ENCODE measurements at places on chromosomes 4 and X.

GRCh38 chrX:15849555-15849954 lies 5.1 kb downstream of the AP1S2 start:
- H3K4me1 ChIP-seq, result no peaks in the 10 kb centered on the region

- H3K4me1 ChIP-seq, result no peaks in the 10 kb centered on the region
- no peaks in the 10 kb centered on the region for H3K27me3 ChIP-seq
- DNase-seq, result no peak
These were observed 97.1 kb upstream of the ANK2 start for GRCh38 chr4:112952313-112952700.

GRCh38 chr4:125276811-125277210 lies 37.9 kb upstream of the FAT4 start:
- no peak for DNase-seq
- H3K36me3 ChIP-seq, result no peaks in the 10 kb centered on the region
- no peak overlapping the region for H3K27ac ChIP-seq

- H3K36me3 ChIP-seq, result no peaks in the 10 kb centered on the region
- H3K4me1 ChIP-seq, result peaks cover 10% of the 10 kb centered on the region
- peak overlapping the region; percentile 6 for H3K27ac ChIP-seq
- no peak overlapping the region for H3K4me3 ChIP-seq
- DNase-seq, result no peak
These were observed 40.2 kb upstream of the TMEM154 start for GRCh38 chr4:152719801-152720556.

DNA sequence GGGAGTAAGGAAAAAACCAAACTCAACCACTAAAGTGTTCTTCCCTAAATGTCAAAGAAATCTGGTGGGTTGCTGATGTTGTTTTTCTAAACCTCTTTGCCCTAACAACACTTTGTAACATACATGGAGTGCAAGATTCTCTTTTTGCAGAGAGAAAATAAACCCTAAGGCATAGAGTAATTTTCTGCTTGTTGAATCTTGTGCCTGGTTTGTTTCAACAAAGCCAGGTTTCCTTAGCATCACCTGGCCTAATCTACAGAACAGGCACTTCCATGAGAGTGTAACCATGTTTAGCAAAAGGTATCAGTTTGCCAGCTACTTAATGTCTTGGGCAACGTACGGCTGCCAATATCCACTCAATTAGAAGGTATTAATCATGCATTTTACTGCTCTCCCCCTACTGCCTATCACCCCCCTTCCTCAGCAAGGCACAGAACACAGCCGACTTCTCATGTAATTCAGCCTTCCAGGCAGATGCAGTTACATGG lies 219.2 kb downstream of the MAML3 start:
- H3K36me3 ChIP-seq, result no peaks in the 10 kb centered on the region
- no peak for DNase-seq
- H3K4me3 ChIP-seq, result no peak overlapping the region
- no peaks in the 10 kb centered on the region for H3K4me1 ChIP-seq

DNA sequence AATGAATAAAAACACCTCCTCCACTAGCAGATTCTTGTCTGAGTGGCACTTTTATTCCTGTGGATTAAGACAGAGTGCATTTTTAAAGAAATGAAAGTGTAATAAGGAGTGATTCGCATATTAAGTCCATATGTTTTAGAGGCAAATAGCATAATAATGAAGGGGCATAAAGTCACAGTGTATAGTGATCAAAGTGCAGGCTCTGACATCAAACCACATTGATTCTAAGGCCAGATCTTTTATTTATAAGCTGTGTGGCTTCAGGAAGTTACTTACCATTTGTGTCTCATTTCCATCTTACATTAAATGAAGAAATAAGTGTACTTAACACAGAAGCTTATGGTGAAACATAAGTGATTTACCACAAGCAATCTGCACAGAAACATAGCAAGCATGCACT lies 332.8 kb downstream of the GASK1B start:
- H3K4me3 ChIP-seq, result no peak overlapping the region
- no peaks in the 10 kb centered on the region for H3K4me1 ChIP-seq
- H3K27me3 ChIP-seq, result no peaks in the 10 kb centered on the region
- no peak overlapping the region for H3K27ac ChIP-seq
- DNase-seq, result no peak

GRCh38 chr4:53000560-53000959 lies 138.4 kb downstream of the RASL11B start:
- no peak overlapping the region for H3K27ac ChIP-seq
- H3K27me3 ChIP-seq, result no peaks in the 10 kb centered on the region
- H3K4me1 ChIP-seq, result peaks cover 4% of the 10 kb centered on the region
- DNase-seq, result no peak
- no peaks in the 10 kb centered on the region for H3K36me3 ChIP-seq

- H3K4me3 ChIP-seq, result no peak overlapping the region
- no peak overlapping the region for H3K27ac ChIP-seq
- no peak for DNase-seq
- no peaks in the 10 kb centered on the region for H3K36me3 ChIP-seq
These were observed 873.2 kb downstream of the RPA4 start for GRCh38 chrX:97756879-97757278.

GRCh38 chr4:8662776-8663175 lies 70.2 kb downstream of the CPZ start:
- peak; percentile 12 for DNase-seq
- no peak overlapping the region for H3K27ac ChIP-seq
- no peaks in the 10 kb centered on the region for H3K36me3 ChIP-seq
- H3K4me3 ChIP-seq, result no peak overlapping the region
- no peaks in the 10 kb centered on the region for H3K4me1 ChIP-seq
- peaks cover 33% of the 10 kb centered on the region for H3K27me3 ChIP-seq

GRCh38 chrX:90617710-90618325 lies 696.1 kb downstream of the TGIF2LX start:
- H3K27me3 ChIP-seq, result no peaks in the 10 kb centered on the region
- H3K4me1 ChIP-seq, result no peaks in the 10 kb centered on the region
- H3K4me3 ChIP-seq, result no peak overlapping the region
- no peak overlapping the region for H3K27ac ChIP-seq
- DNase-seq, result no peak
- H3K36me3 ChIP-seq, result no peaks in the 10 kb centered on the region

DNA sequence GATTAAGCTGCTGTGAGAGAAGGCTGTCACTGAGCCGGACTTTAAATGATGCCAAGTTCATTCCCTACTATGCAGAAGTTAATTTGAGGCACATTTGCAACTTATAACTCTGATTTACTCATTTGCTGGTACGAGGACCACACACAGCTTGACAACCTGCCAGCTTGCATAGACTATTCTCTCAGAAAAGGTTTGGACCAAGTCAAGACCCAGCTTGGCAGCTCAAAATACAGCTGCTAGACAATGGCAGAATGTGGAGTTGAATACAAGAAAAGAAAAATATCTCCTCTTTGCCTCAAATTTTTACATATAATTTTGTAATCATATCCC lies 338.9 kb downstream of the DHX15 start:
- no peaks in the 10 kb centered on the region for H3K4me1 ChIP-seq
- H3K27ac ChIP-seq, result no peak overlapping the region
- DNase-seq, result no peak
- H3K36me3 ChIP-seq, result no peaks in the 10 kb centered on the region
- no peaks in the 10 kb centered on the region for H3K27me3 ChIP-seq

- peaks cover 65% of the 10 kb centered on the region for H3K27me3 ChIP-seq
- no peak for DNase-seq
- no peak overlapping the region for H3K27ac ChIP-seq
- H3K4me3 ChIP-seq, result no peak overlapping the region
These were observed 3.4 kb downstream of the GRID2 start for GRCh38 chr4:92307181-92307580.

GRCh38 chrX:475926-476723 lies 89.4 kb upstream of the PPP2R3B start:
- no peak overlapping the region for H3K27ac ChIP-seq
- H3K36me3 ChIP-seq, result no peaks in the 10 kb centered on the region
- no peaks in the 10 kb centered on the region for H3K4me1 ChIP-seq
- peak; percentile 43 for DNase-seq
- no peaks in the 10 kb centered on the region for H3K27me3 ChIP-seq
- no peak overlapping the region for H3K4me3 ChIP-seq

GRCh38 chrX:118614150-118614549 lies 113.3 kb upstream of the IL13RA1 start:
- no peaks in the 10 kb centered on the region for H3K4me1 ChIP-seq
- no peak for DNase-seq
- H3K4me3 ChIP-seq, result no peak overlapping the region
- no peak overlapping the region for H3K27ac ChIP-seq
- H3K27me3 ChIP-seq, result no peaks in the 10 kb centered on the region
- no peaks in the 10 kb centered on the region for H3K36me3 ChIP-seq

GRCh38 chr4:112563431-112564200 lies 47.6 kb upstream of the NEUROG2 start:
- H3K36me3 ChIP-seq, result peaks cover 2% of the 10 kb centered on the region
- H3K27ac ChIP-seq, result no peak overlapping the region
- DNase-seq, result no peak

GRCh38 chr4:112807083-112807482 lies 170.1 kb downstream of the LARP7 start:
- H3K36me3 ChIP-seq, result no peaks in the 10 kb centered on the region
- no peak overlapping the region for H3K4me3 ChIP-seq
- no peak overlapping the region for H3K27ac ChIP-seq

GRCh38 chrX:66902081-66902480 lies 263.2 kb upstream of the EDA2R start:
- no peak overlapping the region for H3K4me3 ChIP-seq
- H3K27ac ChIP-seq, result no peak overlapping the region
- H3K36me3 ChIP-seq, result no peaks in the 10 kb centered on the region
- no peak for DNase-seq
- no peaks in the 10 kb centered on the region for H3K27me3 ChIP-seq

DNA sequence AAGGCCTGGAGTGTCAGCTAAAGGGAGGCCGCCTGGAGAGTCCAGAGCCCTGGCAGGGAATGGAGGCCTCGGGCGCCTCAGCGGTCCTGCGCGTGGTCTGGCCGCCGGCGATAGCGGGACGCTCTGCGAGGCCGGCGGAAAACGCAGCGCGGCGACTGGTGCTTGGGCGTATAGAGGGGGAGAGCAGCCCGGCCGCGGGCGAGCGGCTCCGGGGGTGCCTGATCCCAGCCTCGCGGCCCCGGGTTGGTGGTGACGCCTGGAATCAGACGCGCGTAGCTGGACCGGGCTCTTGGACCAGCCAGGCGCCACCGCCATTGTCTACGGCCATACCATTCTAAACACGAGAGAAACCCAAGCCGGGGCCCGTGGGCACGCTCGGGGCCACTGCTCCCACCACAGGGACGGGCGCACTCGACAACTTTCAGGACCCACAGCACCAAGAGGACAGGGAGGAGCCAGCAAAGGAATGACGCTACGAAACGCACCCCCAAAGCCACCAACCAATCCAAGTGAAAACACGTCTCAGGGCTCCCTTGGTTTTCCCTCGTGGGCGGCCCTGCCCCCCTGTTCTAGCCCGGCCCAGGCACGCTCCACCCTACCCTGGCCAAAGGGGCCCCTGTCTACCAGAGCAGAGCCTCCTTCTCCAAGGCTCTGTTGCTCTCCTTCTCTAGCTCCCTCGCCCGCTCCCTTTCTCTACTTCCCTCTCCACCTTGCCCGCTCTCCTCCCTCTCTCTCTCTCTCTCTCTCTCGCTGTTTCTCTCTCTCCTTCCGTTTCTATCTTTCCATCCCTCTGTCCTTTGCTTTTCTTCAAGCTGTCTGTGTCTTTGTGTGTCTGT lies 7.8 kb downstream of the FRG2 start:
- peaks cover 82% of the 10 kb centered on the region for H3K27me3 ChIP-seq
- H3K4me1 ChIP-seq, result no peaks in the 10 kb centered on the region
- no peak overlapping the region for H3K27ac ChIP-seq
- no peak overlapping the region for H3K4me3 ChIP-seq

DNA sequence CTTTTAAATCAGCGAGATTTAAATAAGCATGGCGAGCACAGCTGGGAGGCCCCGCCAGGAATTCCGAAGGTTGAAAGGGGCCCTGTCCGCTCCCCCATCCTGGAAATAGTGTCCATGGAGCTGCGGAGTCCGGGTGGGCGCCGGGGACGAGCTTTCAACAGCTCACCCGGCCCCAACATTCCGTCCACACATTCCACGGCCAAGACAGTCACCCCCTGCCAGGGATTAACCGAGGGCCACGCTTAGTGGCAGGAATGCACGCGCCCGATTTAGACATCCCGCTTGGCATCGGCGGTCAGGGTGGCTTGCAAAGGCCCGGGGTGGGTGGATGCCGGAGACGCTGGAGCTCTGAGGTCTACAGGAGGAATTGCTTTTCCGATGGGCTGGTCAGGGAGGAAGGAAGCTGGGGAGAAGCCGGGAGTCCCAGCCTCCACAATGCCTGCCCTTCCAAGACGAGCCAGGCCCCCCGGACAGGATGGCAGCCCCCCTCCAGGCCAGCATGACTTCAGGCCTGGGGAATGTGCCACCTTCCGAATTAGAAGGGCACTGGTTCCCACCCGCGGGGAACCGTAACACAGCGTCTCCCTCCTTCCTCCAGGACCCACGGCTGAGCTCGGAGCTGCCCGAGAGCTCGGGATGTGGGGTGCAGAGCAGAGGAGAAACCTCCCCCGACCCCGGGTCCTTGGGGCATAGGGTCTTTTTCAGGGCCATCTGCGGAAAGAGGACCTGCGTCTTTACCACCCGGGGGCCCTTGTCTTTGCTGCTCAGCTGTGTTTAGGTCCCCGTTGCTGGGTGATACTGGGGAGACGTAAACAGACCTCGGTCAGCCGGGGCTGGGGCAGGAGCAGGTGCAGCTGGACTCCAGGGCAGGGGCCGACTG lies 26.9 kb upstream of the PPP2R3B start:
- H3K4me3 ChIP-seq, result no peak overlapping the region
- no peak overlapping the region for H3K27ac ChIP-seq
- H3K4me1 ChIP-seq, result no peaks in the 10 kb centered on the region
- no peaks in the 10 kb centered on the region for H3K27me3 ChIP-seq
- no peak for DNase-seq

DNA sequence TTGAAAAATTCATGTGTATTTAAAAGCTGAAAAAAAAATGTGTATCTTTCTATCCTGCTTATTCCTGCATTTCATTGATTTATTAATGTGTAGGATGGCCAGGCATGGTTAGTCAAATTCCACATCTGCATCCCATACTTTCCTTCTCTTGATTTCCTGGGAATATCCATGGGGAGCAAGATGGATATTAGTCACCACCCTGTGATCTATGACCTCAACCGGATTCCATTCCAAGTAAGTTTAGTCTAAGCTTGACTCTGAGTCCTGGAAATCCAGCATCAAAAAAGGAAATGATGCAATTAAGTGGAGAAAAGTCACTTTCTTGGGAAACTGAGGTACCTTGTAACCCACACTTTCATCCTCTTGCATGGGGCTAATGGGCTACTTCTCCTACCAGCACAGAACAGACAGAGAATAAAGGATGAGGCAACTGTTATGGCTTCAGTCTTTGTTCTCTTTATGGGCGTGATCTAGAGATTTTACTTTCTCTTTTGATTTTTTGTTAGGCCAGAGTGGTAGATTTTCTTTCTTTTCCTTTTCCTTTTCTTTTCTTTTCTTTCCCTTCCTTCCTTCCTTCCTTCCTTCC lies 17.1 kb upstream of the BEX4 start:
- H3K36me3 ChIP-seq, result no peaks in the 10 kb centered on the region
- no peaks in the 10 kb centered on the region for H3K4me1 ChIP-seq
- H3K4me3 ChIP-seq, result no peak overlapping the region
- H3K27ac ChIP-seq, result no peak overlapping the region
- no peaks in the 10 kb centered on the region for H3K27me3 ChIP-seq
- no peak for DNase-seq
